ENCODE measurements at places on chromosomes 3 and 15. TPM values are rescaled to one million over a fixed set of nuclear protein-coding genes. Genes with fewer than 3 reads are reported as not detected.

DNA sequence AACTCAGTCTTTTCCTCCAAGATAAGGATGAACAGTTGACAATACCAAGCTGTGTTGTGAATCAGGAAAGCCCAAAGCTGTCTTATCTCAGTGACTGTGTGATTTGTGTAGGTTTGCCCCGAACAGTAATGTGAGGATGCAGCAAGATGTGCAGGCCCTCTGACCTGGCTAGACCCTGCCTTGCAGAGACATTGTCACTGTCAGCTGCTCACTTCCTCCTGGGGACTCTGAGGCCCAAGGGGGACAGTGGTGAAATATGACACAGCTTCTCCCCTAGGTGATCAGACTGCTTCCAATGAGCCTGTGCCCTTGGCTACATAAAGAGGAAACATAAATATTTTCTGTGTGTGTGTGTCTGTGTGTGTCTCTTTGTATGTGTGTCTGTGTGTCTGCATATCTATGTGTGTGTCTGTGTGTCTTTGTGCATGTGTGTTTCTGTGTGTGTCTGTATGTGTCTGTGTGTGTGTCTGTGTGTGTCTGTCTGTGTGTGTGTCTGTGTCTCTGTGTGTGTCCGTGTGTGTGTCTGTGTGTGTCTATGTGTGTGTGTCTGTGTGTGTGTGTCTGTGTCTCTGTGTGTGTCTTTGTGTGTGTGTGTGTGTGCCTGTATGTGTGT lies 21.7 kb downstream of the LRRK1 start:
- DNase-seq, result no peak

DNA sequence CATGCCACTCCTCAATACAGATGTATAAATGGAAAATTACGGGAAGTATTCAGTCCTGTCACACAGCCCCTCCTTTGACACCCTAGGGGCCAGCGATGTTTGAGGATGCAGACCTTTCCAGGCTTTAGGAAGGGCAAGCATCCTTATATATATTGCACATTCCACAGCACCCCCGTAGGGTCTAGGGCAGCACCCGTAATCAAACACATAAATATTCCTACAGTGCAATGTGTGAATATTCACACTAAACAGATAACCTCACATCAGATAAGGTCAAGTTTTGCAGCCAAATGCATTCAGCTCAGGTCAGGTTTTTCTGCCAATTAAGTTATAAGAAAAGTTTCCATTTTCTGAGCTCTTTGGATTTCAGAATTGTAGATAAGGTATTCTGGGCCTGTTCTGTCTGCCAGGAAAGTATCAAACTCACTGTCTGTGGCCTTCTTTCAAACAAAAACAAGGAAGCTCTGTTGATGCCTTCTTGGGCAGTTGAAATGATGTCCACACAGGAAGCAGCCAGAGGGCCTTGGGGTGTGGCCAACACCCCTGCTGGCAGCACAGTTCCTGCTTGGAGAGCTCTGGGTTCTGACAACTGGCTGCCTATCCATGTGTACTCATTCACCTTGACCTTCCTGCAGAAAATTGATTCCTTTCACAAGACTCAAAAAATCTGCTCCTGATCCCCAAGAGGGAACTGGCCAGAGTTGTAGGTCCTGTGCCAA lies 427.0 kb downstream of the NTRK3 start:
- DNase-seq, result no peak

DNA sequence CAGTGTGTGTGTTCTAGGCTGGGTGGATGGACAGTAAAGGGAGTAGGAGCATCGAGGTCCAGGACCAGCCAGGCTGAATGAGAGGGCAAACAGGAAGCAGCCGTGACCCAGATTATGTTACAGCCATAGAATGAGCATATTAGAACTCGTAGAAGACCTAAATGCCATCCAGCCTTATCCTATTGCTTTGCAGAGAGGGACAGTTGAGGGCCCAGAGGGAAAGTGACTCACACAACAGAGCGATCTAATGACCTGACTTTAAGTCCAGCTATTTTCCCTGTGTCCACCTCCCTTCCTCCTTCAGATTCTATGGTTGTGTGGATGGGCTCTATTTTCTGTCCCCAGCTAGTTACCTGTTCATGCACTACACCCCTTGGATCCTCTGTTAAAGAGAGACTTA lies 634.1 kb upstream of the TBL1XR1 start:
- no peak for DNase-seq

GRCh38 chr3:64073158-64073761 lies 50.0 kb upstream of the PSMD6 start:
- no peak for DNase-seq

DNA sequence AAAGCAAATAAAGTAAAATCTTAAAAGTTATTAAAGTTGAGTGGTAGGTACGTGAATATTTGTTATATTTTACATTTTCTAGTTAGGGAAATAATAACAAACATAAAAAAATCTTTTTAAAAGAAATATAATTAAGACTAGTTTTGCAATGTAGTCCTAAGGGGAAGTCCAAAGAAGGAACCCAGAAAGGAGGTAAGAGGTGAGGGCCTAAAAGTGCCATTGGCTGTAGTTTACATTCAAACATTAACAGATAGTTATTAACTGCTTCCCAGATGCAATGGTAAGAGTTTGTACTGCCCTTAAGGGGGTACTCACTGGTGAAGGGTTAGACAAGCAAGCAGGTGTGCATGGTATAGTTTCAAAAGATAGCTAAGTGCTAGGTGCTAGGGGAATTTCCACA lies 79.2 kb downstream of the B3GALNT1 start:
- DNase-seq, result no peak

DNA sequence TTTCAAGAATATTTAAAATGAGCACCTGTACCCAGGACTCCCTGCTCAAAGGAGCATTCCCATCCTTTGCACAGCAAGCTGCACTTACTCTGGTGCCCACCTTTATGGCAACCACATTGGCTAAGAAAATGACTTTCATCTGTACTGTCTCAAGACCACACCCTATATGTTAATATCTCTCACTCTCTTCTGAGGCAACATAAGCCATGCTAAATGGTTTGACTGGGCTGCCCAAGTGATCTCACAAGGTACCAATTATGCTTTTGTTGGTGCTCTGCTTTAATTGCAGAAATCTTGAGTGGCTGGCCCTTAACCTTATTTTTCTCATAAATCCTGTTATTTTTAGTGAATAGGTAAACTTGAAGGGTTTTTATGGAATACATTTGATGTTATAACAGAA lies 17.7 kb downstream of the RYK start:
- no peak for DNase-seq

DNA sequence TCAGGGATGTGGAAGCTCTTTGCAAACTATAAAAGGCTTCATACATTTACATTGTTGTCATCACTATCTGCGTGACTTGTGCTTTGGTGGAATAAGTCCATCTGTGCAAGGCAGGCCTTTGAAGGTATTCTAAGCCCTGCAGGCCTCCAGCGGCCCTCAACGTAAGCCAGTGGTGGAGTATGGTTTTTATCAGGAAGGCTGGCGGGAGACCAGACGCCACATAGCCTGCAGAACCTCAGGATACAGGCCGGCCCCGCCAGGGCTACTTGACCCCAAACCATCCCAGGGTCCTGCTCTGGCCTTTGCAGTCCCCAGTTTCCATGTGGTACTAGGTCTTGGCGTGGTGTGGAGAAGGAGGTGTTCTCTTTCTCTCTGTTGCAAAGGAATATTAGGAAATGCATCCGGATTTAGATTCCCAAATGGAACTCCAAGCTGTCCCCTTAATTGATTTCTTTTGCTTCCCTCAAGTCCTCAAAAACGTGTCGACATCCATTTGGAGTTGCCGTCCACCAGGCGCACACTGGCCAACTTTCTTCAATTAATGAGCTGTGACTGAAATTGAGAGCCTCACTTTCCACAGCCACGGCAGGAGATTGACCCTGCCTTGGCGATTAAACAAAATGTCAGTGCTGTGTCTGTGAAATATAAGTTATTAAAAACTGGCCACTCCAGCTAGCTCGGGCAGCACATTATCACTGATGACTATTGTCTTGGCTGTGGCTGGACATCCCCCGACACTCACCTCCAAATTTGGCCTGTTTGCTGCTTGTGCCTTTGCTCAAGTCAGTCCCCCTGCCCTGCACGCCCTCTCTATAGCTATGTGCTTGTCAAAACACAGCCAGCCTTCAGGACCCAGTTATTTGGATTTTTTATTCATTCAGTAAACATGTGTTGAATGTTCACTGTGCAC lies 239.8 kb upstream of the TLE3 start:
- no peak for DNase-seq

MUC13 gene
- 5.0 TPM for total RNA-seq

GRCh38 chr3:180690061-180690460 lies 10.8 kb upstream of the CCDC39 start:
- DNase-seq, result no peak

- peak; percentile 40 for DNase-seq
Observed at GRCh38 chr15:39919748-39920509, at the start of gene GPR176. Gene GPR176, minus strand, starts transcription at chr15:39920266. Its CDS starts 240 bp downstream, at chr15:39920026.

SENP8 gene
- total RNA-seq, result 3.4 TPM

- no peak for DNase-seq
Observed at GRCh38 chr15:87682527-87682926, 574.0 kb downstream of the NTRK3 start.

GRCh38 chr3:106013971-106014370 lies 145.2 kb upstream of the CBLB start:
- peak; percentile 57 for DNase-seq

- no peak for DNase-seq
Observed at GRCh38 chr15:40010686-40011085, 28.3 kb downstream of the SRP14 start.

GRCh38 chr3:119647171-119647570 lies 13.2 kb downstream of the POPDC2 start:
- DNase-seq, result no peak

DNA sequence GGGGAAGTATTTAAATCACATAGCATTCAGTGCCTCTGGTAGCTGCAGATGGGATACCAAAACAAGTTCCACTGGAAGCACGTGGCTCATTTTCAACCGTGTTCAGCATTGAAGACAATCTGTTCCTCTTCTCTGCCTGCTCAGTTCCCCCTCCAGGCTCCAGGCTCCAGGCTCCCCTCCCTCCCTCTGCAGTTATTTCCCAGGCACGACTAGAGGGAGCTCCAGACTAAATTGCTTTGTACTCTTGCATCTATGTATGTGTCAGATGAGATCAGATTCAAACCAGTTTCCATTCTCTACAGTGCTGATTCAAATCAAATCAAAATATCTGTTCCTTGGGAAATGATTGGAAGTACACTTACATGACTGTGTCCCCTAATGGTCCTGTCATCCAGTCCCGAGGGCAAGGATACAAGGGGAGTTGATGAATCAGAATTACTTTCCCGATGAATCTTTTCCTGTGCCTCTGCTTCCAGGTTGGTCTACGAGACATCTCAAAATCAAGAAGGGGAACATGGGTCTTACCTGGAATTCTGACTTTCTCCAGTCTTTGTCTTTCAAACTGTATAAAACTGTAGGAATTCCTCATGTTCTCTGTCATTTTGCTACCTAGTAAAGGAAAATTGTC lies 600.5 kb downstream of the EDEM1 start:
- no peak for DNase-seq

- DNase-seq, result no peak
Observed at GRCh38 chr15:90872486-90873184, 4.2 kb downstream of the FURIN start.

GRCh38 chr3:14441240-14441919 lies 39.0 kb downstream of the SLC6A6 start:
- no peak for DNase-seq

SNX22 gene
- total RNA-seq, result 1.2 TPM

- no peak for DNase-seq
Observed at GRCh38 chr3:110454066-110454465, 617.5 kb upstream of the NECTIN3 start.

DNA sequence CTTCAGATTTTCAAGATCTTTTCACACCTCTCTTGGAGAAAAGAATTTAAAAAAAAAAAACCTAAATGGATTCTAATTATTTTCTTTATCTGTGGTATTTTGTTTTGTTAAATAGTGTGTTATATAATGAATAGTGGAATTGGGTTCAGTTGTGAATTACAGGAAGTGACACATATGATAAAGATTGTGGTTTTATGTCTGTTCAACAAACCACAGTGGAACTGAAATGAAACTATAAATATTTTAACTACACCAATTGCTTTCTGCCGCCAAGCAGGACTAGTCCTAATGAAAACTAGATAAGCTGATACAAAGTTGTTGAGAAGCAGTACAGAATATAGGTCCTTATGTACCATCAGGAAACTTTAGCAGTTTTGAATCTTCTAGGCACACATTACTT lies 121.6 kb downstream of the UBE2E2 start:
- DNase-seq, result no peak

CGNL1 gene
- total RNA-seq, result 8.3 TPM

GRCh38 chr3:129723558-129724324 lies 117.3 kb upstream of the PLXND1 start:
- DNase-seq, result no peak

CHRNA5 gene
- total RNA-seq, result 12.0 TPM

- no peak for DNase-seq
Observed at GRCh38 chr3:188218603-188219002, 64.6 kb downstream of the LPP start.

DNA sequence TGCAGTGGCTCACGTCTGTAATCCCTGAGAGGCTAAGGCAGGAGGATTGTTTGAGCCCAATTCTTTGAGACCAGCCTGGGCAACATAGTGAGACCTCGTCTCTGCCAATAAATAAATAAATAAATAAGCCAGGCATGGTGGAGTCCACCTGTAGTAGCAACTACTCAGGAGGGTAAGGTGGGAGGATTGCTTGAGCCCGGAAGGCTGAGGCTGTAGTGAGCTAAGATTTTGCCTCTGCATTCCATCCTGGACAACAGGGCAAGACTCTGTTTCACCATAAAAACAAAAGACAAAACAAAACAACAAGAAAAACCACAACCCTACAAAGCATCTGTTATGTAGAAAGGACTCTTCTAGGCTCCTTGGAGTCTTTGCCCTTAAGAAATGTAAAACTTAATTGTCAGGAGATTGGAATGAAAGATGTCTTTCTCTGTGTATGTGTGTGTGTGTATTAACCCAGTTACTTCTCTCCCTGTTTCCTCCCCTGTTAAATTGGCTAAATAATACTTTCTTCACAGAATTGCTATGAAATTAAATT lies 9.5 kb downstream of the NECTIN3 start:
- no peak for DNase-seq

CPLX3 gene
- not detected for total RNA-seq

- DNase-seq, result no peak
Observed at GRCh38 chr15:92035961-92036360, 182.5 kb downstream of the SLCO3A1 start.

- no peak for DNase-seq
Observed at GRCh38 chr3:173591401-173591800, 193.9 kb downstream of the NLGN1 start.

- no peak for DNase-seq
Observed at GRCh38 chr15:91938136-91938535, 84.6 kb downstream of the SLCO3A1 start.

GRCh38 chr3:116300226-116300625 lies 145.1 kb downstream of the LSAMP start:
- DNase-seq, result no peak

TNNC1 gene
- total RNA-seq, result 40.5 TPM

Data from Caco-2 (cell line).